EH (cell line): ENCODE measurements at places on chromosomes 4 and X.

DNA sequence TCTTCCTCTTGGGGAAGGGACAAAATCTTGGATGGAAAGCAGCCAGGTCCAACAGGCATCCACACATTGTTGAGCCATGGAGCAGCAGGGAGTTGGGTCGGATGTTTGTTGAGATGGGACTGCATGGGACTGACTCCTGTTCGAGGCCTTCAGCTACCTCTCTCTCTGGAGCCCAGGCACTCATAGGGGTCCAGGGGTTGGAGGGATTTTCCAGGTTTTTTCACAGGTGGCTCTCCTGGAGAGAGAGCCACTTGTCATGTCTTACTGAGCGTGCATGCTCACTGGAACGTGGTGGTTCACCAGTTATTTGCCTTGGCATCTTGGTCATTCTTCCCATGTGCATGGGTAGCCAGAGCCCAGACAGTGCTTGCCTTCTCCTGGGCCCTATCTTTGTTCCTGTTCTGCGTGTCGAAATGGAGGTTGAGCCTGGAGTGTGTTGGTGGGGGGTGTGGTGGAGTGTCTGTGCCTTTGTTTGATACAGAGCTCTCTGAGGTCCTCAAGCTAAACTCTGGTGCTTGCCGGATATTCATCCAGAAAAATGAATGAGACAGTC is 60.6 kb downstream of the NBDY start:
- DNase-seq, result no peak

- DNase-seq, result no peak
These were observed 59.4 kb upstream of the FBXW7 start for GRCh38 chr4:152594978-152595925.

DNA sequence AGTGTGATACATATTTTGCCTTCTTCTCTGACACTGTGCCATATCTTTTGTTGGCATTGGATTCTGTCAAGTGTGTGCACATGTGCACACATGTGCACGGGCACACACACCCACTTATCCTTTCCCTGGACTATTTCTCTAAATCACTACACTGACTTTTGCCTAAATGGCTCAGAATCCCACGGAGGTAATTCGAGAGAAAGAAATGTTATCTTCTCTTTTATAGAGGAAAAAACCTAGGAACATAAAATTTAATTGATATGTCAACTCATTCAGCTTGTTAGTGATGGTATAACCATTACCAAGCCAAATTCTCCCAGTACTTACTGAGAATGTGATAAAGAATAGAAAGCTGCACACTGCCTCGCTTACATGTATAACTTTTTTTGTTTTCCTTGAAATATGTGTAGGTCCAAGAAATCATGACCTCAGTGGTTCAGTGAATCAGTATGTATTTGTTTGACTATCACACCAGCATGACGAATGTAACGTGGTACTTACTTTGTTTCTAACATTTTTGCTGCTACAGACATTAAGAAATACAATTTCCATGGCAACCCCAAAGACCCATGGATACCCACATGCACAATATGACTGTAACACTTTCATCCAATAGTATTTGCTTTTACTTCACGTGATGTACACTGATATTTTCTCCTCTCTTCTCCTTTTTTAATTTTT is 163.0 kb downstream of the PCDH7 start:
- no peak for DNase-seq

DNA sequence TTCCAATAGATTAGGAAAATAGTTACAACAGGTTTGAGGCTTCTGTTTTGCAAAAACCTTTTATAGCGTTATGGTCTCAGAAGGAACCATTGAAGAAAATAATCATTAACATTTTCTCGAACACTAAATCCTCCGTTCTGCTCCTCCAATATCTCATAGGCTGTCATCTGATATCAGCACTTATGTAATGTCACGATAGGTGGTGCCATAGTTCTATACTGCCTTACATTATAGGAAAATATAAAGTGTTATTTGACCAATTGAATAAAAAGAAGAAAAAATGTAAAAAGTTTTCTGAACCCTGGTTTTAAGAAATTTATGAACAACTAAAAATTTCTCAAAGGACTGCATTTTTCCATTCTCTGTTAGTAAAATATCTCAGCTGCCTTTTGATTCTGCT is 291.4 kb downstream of the RPA4 start:
- no peak for DNase-seq

GRCh38 chr4:150117094-150117493 is 38.8 kb downstream of the DCLK2 start:
- DNase-seq, result peak; percentile 64

GRCh38 chrX:154459832-154460231 is 1.8 kb downstream of the PLXNA3 start:
- DNase-seq, result no peak

- DNase-seq, result no peak
These were observed 98.3 kb downstream of the RAPGEF2 start for GRCh38 chr4:159201168-159201567.

GRCh38 chr4:35993606-35994005 is 250.7 kb downstream of the ARAP2 start:
- no peak for DNase-seq

GRCh38 chrX:9865804-9866472 is 79.7 kb downstream of the SHROOM2 start:
- no peak for DNase-seq

GRCh38 chr4:120443116-120443515 is 376.5 kb upstream of the MAD2L1 start:
- DNase-seq, result no peak

GRCh38 chr4:119038116-119038841 is 97.4 kb upstream of the MYOZ2 start:
- DNase-seq, result peak; percentile 83
